RPMI8226 (cell line): ENCODE measurements at places on chromosomes 1 and 21.

DNA sequence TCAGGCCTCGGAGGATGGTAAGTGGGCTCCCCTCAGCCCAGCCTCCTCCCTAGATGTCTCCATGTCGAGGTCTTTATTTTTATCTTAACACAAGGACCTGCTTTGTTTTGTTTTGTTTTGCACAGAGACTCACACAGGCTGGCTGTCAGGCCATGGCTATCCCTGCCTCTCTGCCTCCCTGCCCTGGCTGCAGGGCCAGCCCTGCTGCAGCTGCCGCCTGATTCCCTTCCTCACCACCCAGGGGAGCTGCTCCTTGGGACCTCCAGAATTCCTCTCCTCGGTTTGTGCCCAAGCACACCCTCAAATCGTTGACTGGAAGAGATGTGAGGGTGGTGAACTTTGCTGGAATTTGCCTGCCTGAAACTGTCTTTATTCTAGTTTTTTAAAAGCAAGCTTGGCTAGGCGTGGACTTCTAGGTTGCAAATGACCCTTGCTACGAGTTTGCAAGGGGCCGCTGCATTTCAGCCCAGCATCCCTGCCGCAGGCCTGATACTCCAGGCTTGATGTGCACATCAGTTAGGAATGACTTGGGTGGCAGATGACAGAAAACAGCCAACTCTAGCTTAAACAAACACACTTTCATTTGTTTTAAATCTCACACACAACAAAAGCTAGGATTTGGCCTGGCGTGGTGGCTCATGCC lies 37.1 kb downstream of the WNT9A start:
- no peak for DNase-seq

GRCh38 chr1:23057301-23057700 lies 38.0 kb downstream of the KDM1A start:
- no peak for DNase-seq

GRCh38 chr1:217540321-217540720 lies 90.6 kb downstream of the GPATCH2 start:
- no peak for DNase-seq

GRCh38 chr1:34618381-34618780 lies 136.5 kb upstream of the GJB5 start:
- no peak for DNase-seq

GRCh38 chr1:16926491-16927073 lies 4.9 kb downstream of the CROCC start:
- DNase-seq: no peak

DNA sequence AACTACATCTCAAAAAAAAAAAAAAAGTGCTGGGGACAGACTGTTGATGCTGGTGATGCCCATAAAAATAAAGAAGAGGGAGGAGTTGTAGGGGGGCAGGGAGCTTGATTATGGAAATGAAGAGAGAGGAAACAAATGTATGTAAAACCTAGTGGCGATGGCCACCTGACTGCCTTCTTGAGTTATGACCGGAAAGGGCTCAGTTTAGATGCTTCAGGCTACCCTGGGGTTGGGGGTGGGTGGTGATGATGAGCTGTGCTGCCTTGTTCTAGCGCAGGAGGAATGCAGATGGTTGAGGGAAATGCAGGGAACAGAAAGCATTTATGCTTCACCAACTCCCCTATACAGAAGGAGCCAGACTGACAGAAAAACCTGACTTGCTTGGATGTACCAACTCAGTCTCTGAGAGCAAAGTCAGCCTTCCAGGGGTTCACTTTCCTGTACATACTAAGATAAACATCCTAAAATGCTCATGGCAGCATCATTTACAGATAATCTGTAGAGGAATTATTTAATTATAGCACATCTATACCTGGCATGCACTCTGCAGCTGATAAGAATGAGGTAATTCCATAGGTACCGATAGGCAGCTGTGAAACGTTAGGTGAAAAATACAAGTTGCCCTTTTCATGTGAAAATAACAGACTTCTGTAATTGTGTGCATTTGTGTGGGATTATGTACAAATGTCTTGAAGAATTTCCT lies 8.0 kb upstream of the BCAR3 start:
- DNase-seq: no peak

DNA sequence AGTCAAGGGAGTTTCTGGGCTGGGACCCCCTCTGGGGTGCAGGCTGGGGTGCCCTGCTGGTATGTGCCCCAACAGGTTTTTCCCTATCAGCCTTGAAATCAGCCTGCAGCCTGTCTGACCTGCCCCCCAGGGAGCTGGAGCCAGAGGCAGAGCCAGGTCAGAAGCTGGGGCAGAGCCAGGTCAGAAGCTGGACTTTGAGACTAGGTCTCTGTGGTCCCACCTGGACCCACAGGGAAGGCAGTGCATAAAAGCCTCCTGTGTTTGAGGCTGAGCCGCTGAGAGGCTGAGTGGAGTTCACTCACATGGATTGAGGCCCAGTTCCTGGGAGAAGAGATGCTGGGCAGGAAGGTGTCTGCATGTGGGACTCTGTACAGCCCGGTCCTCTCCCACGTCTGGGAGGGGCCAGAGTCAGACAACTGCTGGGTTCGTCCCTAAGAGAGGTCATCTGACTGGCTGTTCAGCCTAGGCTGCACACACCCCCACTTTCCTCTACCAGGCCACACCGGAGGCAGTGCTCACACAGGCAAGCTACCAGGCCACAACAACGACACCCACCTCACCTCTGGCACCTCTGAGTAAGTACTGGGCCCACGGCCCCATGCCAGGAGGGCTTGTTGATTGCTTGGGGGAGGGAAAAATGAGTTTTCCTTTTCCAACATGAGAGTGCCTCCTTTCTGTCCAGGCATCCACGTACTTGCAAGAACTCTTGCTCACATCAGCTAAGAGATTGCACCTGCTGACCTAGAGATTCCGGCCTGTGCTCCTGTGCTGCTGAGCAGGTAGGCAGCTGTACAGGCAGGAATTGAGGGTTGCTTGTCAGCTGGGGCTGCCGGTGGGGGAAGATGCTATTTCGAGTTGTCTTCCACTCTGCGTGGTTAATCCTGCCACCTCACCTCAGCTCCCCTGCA lies at the start of gene ANXA9:
TSS of gene ANXA9 (plus strand) at position 488 of the 908 bp plus-strand sequence. CDS start 814 bp downstream, outside the sequence.
- DNase-seq: no peak

DNA sequence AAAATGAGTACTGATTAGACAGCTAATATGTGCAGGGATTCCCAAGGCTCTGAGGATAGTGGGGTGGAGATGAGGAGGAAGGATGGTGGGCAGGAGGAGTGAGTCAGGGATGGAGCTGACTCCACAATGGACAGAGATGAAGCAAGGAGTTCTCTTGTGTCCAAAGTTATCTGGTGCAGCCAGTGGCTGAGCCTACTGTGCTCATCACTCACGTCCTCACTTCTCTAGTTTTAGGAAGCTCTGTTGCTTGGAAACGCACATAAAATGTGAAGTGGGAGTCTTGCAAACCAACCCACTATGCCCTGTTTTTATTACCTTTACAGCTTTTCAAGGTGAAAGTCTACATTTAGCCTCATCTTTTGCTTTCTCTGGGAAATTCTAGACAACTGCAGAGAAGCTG lies 36.5 kb upstream of the SAMD13 start:
- no peak for DNase-seq

DNA sequence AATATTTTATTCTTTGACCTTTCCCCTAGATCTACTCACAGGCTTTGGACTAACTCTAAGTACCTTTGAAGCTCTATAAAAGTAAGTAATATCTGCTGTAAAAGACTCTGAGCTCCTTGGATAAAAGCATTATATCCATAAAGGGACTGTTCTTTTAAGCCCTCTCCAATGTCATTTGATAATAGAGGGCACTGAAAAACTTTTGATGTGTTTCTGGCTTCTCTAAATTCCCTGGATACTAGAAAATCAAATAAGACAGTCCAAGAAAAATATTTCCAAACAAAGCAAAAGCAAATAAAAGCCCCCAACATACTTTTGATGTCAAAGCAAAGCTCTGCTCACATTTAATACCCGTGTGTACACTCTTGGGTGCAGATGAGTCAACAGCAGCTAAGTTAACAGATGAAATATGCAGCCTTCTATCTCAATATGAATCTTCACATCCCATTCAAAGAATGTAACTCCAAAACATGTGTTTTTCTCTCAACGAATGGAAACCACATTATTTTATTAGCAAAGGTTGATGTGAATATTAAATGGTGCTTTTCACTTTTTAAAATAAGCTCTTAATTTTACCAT lies 230.3 kb downstream of the CENPF start:
- no peak for DNase-seq

DNA sequence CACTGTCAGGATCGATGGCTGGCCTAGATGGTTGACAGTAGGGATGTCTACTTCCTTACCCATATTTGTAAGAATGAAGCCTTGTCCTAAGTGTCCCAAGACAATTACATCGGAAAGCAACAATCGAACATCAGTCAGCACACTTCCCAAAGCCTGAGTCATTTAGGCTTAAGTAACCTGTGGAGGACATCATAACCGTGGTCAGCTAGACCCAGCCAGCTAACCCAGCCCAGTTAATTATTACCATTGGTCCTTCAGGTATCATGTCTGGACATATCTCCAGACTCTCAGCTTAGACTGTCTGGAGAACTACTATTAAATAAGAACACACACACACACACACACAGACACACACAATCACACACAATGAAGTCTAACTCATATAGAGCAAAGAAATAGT lies 264.7 kb downstream of the TRABD2B start:
- DNase-seq: no peak

DNA sequence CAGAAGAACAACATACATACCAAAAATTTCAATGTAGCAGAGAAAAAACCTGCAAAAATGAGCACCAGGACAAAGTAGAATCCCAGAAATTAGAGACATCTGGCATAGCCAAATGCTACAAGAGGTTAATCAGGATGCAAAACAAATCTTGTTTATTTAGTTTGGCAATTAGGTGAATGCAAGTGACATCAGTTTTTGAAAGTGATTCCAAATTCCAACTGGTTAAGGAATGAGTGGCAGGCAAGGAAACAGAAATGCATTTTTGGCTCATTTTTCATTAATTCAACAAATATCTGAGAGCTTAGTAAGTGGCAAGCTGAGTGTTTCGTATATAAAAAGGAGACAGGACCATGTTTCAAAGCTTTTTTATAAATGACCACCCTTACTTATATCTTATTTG lies 21.3 kb downstream of the SCAF4 start:
- DNase-seq: no peak

GRCh38 chr1:71657891-71658679 lies 577.2 kb upstream of the ZRANB2 start:
- DNase-seq: no peak

DNA sequence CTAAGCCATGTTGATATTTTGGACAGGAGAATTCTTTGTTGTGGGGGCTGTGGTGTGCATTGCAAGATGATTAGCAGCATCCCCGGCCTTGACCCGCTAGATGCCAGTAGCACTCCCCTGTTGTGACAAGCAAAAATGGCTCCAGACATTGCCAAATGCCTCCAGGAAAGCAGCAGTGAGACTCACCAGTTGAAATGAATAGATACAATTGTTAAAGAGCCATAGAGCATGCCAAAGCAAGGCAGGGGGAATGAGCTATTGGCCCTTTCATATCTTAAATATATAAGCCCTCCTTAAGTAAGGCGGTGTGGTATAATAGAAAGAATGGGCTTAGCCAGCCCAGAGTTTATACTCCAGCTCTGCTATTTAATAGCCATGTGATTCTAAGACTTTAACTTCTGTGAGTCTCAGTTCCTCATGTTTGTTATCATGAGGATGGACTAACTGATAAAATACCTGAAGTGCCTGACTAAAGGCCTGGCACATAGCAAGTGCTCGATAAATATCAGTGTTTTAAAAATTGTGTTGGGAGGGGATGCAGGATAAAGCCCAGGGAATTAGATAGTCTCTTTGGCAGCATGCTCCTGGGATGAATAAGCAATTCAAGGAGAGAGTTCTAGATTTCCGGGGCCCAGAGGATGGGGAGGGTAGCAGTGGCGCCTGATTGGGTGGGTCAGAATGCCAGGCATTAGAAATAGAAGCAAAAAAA lies 21.1 kb upstream of the RGS4 start:
- no peak for DNase-seq

DNA sequence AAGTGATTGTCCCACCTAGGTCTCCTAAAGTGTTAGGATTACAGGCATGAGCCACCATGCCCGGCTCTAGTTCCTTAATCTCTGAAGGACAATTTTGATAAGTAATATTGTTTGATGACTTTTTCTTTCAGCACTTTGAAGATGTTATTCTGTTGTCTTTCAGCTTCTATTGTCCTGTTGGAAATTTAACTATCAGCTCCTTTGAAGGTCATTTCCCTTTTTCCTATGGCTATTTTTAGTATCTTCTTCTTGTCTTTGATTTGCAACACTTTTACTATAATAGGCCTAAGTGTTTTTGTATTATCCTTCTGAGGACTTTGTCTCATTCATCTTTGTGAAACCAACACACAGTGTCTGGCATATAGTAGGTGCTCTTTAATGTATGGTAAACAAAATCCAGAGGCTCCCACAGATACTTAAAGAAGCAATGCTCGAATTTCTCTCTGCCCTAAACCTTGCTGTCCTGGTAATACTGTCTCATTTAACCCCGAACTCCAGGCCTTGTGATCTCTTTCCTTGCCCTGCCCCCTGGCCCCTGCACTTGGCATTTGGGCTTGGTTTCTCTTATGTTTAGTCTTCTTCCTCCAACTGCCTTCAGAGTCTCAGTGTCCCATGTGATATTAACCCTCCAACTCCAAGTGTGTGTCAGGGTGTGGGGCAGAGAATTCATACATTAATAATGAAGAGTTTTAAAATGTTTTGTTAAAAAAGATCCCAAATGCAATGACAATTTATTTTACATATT lies 19.0 kb upstream of the AGO1 start:
- DNase-seq: no peak

- DNase-seq: no peak
These were observed 15.4 kb upstream of the MEX3A start for GRCh38 chr1:156097499-156098178.

DNA sequence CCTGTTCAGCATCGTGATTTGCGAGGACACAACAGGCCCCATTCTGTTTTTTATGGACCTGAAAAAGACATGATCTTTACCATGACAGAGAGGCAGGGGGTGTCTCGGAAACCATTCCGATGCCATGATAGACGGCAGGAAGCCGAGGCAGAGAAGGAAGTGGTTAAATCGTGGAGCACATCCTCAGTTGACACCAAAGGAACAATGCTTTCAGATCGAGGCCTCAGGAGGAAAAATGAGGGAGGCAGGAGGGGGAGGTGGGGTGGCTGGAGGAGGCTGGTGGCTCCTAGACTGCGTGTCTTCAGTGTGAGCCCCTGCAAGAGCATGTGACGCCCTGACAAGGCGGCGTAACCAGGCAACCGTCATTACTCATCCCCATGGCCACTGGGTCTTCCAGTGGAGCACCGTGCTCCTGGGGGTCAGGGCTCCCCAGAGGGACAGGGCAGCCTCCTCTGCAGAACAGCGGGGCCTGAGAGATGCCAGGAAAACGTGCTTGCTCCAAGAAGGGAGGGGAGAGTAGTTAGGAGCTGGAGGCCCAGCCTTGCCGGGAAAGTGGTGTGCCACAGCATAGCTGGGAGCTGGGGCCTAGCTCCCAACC lies 172.8 kb upstream of the TMEM51 start:
- DNase-seq: no peak

DNA sequence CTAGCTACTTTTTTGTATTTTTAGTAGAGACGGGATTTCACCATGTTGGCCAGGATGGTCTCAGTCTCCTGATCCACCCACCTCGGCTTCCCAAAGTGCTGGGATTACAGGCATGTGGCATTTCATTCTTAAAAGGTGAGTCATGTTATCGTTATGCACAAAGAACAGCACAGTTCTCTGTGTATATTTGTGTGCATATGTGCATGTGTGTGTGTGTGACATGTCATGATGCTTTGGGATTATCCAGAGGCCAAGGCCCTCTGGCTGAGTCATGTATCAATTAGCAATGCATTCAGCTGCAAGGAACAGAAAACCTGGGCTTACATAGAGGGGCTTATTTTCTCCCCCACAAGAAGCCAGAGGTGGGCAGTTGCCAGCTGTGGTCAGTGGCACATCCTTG lies 301.7 kb upstream of the KAZN start:
- DNase-seq: no peak

GRCh38 chr1:10915594-10915993 lies 96.9 kb upstream of the TARDBP start:
- DNase-seq: no peak
